Stimulated activated CD8-positive, alpha-beta memory T cell treated with anti-CD3 and anti-CD28 coated beads, Interleukin-7, amount 100 ng/mL, for 1 hour (primary cell): ENCODE measurements at places on chromosomes 2 and 18.

DNA sequence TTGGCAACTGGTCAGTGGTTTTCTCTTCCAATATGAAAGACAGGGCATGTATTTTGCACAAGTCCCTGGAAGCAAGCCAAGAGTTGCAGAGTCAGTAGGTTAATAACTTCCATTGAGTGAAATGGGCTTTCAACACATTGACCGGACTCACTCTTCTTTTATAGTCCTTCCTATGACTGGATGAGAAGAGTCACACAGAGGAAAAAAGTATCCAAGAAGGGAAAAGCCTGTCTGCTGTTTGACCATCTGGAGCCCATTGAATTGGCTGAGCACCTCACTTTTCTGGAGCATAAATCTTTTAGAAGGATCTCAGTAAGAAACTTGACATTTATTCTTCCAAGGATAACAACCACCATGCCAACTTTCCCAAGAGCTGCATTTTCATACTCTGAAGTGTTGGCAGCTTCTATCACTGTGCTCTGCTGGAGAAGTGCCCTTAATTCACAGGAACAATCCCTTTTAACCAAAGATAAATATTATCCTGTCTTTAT lies 45.4 kb downstream of the RASGRP3 start:
- DNase-seq: no peak

DNA sequence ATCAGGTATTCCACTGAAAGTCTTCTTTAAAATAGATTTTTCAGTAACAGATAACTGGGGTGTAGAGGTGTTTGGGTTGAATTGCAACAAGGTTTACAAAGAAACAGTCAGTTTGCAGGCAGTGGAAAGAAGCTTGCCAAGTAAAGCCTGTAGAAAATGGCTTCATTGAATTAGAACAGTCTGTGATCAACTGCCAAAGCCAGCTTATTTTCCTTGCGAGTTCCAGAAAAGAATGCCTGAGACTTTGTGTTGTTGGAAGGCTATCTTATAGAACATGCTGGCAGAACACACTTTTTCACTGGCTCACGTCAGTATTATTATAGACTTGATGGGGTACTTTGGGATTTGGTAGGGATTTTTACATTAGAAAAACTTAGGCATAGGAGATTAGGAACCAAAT lies 601.0 kb downstream of the XIRP2 start:
- DNase-seq: no peak

DNA sequence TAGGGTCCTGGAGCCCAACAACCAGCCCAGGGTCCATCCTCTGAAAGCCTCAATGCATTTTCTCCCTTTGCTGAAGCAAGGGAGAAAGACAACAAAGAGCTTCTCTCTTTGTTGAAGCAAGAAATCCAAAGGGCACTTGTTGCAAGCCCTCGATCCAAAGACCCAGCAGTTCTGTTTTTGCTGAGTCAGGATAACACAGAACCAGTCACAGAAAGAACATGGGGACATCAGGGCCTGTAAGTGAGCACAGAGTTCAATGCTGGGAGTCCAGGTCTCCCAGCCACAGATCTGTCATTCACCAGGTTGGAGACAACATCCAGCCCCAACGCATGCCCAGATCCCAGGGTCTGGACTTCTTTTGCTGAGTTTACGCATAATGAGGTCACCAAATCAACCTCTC lies 315.8 kb upstream of the KLHL29 start:
- DNase-seq: no peak

- DNase-seq: no peak
Measured at GRCh38 chr2:175097297-175097696, 70.7 kb downstream of the ATF2 start.

GRCh38 chr2:238970553-238971081 lies 122.7 kb downstream of the TWIST2 start:
- DNase-seq: peak; percentile 19

- DNase-seq: no peak
Measured at GRCh38 chr2:98013407-98014042, 17.8 kb upstream of the TMEM131 start.

- peak; percentile 49 for DNase-seq
Measured at GRCh38 chr2:170873035-170873692, 55.9 kb upstream of the GORASP2 start.

GRCh38 chr18:46071653-46072375 lies at the start of gene PSTPIP2:
Gene PSTPIP2, minus strand, starts transcription at chr18:46072260. Its CDS starts 72 bp downstream, at chr18:46072188.
- peak; percentile 45 for DNase-seq

- no peak for DNase-seq
Measured at GRCh38 chr2:28135324-28135723, 244.8 kb downstream of the BABAM2 start.

DNA sequence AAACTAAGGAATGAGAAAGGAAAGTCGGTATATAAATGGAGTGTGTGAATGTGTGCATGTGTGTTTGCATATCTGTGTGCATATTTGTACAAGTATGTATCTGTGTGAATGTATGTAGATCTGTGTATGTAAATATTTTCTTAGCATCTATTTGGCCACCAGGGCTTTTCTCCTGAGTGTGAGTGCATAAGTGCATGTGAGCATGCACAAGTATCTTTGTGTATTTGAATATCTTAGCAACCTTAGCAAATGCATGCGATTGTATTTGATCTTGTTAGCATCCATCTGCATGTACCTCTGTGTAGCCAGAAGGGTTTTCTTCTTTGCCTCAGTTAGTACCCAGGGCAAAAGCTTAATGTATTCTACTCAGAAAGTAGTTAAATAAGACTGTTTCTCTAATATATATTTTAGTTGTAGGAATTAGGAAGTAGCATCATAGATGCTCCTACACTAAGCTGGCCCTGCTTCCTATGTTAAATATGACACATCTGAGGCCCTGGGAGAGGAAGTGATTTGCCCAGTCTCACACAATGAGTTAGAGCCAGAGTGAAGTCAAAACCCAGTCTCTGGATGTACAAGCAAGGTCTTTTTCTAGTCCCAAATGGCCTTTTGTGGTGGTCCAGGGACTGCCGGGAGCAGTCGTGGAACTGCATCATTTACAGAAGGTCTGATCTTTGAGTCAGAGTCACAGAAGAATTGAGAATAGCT lies 9.2 kb downstream of the FKBP1B start:
- DNase-seq: no peak
